Epithelial cell of alveolus of lung (primary cell): ENCODE measurements at places on chromosomes 2 and 18. TPM values are rescaled to one million over a fixed set of nuclear protein-coding genes. Genes with fewer than 3 reads are reported as not detected.

Gene SLC23A3
- total RNA-seq = 1.4 TPM in 1 of 2 replicates, not detected in the other

Gene VWC2L
- total RNA-seq = not detected in 2 replicates

Gene AQP12A
- not detected in 2 replicates for total RNA-seq

Gene RAB6C
- total RNA-seq = under 0.01 TPM in 1 of 2 replicates, not detected in the other

Gene CHRND
- total RNA-seq = 2.7 TPM in 1 of 2 replicates, not detected in the other

Gene CD8B2
- total RNA-seq = not detected in 2 replicates

Gene TAF1B
- 8.0 and 10.8 TPM in 2 replicates for total RNA-seq

Gene ID2
- 31.5 and 267 TPM in 2 replicates for total RNA-seq

Gene DGUOK
- total RNA-seq = 92.9 and 97.2 TPM in 2 replicates

Gene SLC30A3
- not detected in 2 replicates for total RNA-seq

Gene NAT8
- not detected in 2 replicates for total RNA-seq

Gene PDE1A
- total RNA-seq = 0.13 and 15.3 TPM in 2 replicates

Gene MAPK4
- total RNA-seq = under 0.01 and 0.16 TPM in 2 replicates

Gene REEP1
- total RNA-seq = 0.13 and 0.40 TPM in 2 replicates

Gene KLF7
- total RNA-seq = 12.9 and 40.1 TPM in 2 replicates

Gene NXPH2
- total RNA-seq = 0.13 TPM in 1 of 2 replicates, not detected in the other

Gene DSG4
- total RNA-seq = not detected in 2 replicates

Gene RNMT
- 18.7 and 22.7 TPM in 2 replicates for total RNA-seq

Gene SIX2
- 0.13 and 0.72 TPM in 2 replicates for total RNA-seq

Gene KLHL14
- total RNA-seq = not detected in 2 replicates

Gene NIFK
- 42.8 and 50.5 TPM in 2 replicates for total RNA-seq

Gene UGT1A6
- total RNA-seq = not detected in 2 replicates

Gene NTSR2
- not detected in 2 replicates for total RNA-seq

Gene SPC25
- 3.5 and 7.5 TPM in 2 replicates for total RNA-seq

Gene ALPG
- not detected in 2 replicates for total RNA-seq

Gene EDAR
- not detected in 2 replicates for total RNA-seq

Gene FER1L5
- total RNA-seq = under 0.01 and 0.16 TPM in 2 replicates

Gene ZNF532
- 36.6 and 45.7 TPM in 2 replicates for total RNA-seq

Gene DHRS9
- 0.24 and 0.65 TPM in 2 replicates for total RNA-seq

Gene CXCR1
- not detected in 2 replicates for total RNA-seq
